Heart right ventricle (tissue), 16 donors: ENCODE measurements at places on chromosomes 11 and 22. TPM values are rescaled to one million over a fixed set of nuclear protein-coding genes. Genes with fewer than 3 reads are reported as not detected.

DNA sequence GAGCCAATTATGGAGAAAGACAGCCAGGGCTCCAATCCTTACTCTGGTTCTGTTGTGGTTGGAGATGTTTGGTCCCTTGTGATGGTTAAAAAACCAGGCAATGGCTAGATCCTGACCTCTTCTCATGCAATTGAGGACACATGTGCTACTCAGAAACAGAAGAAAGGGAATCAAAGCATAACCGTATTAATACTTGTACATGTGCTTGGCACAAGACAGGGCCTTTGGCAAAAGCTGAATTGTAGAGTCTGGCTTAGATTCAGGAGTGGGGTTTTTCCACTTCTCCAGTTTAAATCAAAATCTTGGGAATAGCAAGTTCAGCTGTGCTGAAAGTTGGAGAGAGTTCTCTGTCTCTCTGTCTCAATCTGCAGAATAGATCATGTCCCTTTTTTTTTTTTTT lies 80.1 kb upstream of the E2F8 start:
- peak; percentile 16 for DNase-seq

DNA sequence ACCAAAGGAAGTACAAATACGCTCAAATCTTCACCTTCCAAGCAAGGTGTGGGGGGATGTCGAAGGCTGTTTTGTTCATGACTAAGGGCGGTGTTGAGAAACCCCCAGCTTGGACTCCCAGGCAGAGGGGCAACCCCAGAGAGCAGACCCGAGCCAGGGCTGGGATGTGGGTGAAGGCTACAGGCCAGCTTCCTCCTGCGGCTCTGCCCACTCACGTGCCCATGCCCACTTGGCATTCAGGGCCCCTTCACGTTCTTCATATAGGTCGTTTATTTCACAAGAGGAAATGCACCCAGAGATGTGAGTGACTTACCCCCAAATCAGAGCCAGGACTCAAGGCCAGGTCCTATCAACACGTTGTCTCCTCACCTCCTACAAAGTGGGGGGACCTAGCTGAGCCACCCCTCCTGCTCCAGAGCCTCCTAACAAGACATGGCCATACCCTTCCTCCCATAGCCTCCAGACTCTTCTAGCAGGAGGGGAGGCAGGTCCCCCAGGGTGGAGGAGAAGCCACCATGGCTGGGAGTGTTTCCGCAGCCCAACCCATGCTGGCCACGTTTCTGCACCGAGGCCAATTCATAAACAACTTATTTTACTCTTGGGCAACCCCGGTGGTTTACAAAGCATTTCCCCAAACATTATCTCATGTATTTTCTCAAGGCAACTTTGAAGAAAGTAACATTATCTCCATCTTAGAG lies 22.0 kb downstream of the TMEM184B start:
- no peak for DNase-seq

- no peak for DNase-seq
Measured at GRCh38 chr11:15580056-15580774, 465.5 kb downstream of the INSC start.

DNA sequence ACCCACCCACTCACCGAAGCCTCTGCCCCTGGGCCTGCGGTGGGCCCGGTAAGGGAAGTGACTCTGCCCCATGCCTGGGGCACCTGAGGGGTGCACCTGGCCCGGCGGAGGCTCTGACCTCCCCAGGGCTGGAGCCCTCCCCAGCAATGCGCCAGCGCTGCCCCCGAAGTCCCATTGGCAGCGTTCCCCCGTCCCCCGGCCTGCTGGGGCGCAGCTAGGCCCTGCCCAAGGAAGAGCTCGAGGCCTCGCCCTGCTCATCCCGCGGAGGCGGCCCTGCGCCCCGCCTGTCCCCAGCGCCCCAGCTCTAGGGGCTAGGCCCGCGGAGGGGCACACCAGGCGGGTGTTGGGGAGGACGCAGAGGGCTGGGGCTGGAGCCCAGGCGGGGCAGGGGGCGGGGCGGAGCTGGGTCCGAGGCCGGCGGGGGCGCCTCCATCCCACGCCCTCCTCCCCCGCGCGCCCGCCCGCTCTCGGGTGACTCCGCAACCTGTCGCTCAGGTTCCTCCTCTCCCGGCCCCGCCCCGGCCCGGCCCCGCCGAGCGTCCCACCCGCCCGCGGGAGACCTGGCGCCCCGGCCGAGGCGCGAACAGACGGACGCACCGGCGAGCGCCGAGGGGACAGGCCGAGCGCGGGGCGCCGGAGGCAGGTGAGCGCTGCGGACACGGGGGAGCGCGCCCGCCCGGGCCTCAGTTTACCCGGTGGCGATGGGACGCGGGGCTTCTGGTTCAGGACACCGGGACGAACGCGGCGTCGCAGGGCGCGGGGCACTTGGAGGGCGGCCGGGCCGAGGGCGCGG lies at the start of gene EPS8L2:
TSS of gene EPS8L2 (plus strand) at position 586 of the 793 bp plus-strand sequence. CDS start 3,177 bp downstream, outside the sequence.
- DNase-seq: no peak

DNA sequence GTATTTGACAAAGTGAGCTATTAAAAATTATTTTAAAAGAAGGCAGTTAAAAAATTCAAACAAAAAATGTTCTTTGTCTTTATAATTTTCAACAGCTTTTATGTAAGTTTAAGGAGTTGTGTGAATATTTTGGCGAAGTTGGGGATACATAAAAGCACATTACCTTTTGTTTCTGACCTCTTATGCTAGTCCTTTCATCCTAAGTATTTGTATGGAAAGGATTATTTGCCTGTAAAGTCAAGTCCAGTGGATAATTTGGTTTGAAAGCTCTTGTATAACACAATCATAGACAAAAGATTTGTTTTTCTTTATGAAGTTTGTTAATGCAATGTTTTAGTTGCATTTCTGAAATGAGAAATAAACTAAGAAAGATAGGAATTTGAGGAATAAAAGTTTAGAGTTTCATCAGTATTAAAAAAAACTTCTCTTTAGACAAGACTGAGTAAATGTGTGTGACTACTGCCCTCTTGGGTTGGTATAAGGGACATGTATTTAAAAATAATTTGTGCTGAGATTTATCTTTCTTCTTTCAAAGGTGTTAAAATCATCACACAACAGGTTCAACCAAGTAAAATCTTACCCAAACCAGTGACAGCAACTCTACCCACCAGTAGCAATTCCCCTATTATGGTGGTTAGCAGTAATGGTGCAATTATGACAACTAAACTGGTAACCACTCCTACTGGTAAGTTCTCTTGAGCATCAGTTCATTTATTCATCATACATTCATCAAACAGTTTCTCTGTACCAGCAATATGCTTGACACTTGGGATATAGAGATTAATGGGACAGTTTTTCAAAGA lies 68.2 kb downstream of the EMSY start:
- DNase-seq: no peak

CDC42EP2 gene
- polyA plus RNA-seq: 21.1 TPM

DNA sequence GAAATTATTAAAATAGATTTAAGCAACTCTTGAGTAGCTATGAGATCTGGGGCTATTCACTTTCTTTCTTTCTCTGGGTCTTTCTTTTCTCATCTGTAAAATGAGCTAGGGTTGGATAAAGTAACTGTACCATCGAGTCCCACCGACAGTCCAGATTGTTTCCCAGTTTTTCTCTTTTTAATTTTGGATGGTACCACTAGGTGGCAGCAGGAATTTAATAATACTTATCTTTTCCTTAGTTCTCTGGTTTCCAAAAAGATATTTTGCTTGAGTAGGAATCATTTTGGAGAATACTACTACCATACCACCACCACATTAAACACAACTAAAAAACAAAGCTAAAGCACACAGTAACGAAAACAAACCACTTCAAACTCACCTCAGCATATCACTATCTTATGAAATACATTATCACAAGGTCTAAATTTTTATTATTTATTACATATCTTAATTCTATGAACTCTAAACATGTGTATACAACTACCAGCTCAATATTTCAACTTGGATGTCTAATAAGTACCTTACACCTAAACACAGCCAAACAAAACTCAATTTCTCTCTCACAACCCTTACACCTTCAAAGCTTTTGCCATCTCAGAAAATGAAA lies 584.0 kb downstream of the KCNA4 start:
- DNase-seq: no peak

GRCh38 chr11:40227730-40228129 lies 1231.7 kb downstream of the LRRC4C start:
- no peak for DNase-seq

P2RY6 gene
- 1.2 TPM for polyA plus RNA-seq

- DNase-seq: no peak
Measured at GRCh38 chr11:35990170-35990569, 46.3 kb downstream of the LDLRAD3 start.

DNA sequence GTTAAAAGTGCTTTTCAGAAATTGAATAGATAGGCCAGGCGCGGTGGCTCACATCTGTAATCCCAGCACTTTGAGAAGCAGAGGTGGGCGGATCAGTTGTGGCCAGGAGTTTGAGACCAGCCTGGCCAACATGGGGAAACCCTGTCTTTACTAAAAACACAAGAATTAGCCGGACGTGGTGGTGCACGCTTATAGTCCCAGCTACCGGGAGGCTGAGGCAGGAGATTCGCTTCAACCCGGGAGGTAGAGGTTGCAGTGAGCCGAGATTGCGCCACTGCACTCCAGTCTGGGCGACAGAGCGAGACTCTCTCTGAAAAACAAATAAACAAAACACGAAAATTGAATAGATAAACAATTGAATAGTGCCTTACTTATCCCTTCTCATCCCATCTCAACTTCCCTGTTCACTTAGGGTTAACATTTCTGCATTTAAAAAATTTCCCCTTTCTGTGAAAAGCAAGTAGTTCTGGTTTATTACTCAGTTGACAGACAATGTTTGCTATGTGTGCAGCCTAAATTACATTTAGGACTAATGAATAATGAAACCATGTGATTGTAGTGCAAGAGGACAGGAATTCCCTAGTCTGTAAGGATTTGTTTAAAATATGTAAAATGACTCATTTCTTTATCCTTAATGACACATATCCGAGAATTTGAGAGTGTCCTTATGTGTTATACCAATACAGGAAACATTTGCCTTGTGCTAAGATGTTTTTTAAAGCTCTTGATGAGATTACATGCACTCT lies 6.0 kb downstream of the RNF169 start:
- no peak for DNase-seq

FGF4 gene
- polyA plus RNA-seq: not detected

PRSS23 gene
- 16.2 TPM for polyA plus RNA-seq

USP2 gene
- 42.0 TPM for polyA plus RNA-seq

- no peak for DNase-seq
Measured at GRCh38 chr11:94281324-94281723, 23.1 kb upstream of the IZUMO1R start.

MB gene
- polyA plus RNA-seq: 10,284 TPM

- no peak for DNase-seq
Measured at GRCh38 chr11:95728094-95728493, 61.5 kb downstream of the FAM76B start.

DNA sequence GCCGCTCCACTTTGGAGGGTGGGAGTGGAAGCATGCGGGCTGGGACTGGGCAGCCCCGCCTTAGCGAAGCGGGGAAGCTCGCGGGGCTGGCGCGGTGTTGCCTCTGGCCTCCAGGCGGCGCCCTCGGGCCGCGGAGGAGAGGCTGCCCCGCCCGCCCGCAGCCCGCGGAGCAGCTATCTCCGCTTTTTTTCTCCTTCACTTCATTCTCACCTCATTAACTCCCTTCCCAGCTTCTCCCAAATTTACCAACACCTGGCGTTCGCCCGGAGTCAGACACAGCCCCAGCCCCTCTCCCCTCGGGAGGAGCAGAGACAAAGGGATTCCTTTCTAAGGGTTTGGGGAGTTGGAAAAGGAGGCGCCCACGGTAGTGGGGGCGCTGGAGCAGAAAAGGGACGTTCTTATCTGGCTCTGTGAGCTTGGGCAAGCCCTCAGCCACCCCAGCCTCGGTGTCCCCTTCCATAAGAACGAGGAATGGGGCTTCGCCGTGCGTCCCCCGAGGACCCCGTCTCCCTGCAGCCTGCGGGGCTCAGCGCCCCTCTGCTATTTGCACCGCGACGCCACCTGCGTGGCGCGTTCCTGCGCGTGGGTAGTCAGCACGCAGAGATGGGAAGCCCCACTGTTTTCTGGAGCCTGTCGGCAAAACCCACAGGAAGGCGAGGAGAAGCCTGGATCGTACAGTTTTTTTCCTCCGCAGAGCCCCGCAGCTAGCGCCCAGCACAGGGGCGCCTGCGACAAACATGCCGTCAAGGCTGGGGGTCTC lies 1.5 kb upstream of the WNT11 start:
- DNase-seq: peak; percentile 88

DNA sequence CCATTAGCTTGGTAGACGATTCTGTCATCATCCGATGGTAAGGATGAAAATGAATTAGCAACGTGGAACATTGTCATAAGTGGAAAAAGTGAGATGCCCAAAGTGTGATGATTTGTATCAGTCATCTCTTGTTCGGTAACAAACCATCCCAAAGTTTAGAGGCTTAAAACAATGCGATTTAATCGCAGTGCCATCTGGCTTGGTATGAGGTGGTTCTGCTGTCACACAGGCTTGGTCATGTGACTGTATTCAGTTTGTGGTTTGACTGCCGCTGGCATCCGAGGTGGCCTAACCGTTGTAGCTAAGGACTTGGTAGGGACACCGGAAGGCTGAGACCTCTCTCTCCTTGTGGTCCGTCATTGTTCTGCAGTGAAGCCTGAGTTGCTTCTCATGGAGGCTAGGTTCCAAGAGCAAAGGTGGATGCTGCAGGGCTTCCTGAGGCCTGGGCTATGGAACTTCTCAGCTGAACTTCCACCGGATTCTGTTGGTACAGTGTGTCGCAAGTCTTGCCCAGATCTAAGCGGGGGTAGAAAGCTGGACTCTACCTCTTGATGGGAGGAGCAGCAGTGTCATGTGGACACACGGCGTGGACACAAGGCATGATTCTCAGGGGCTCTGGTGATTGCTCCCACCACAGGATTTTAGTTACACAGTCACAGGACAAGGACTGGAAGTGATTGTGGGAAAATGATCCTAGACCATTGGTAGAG lies 36.3 kb downstream of the BCR start:
- DNase-seq: no peak

GRCh38 chr11:76313913-76314740 lies 66.8 kb downstream of the THAP12 start:
- DNase-seq: no peak

- no peak for DNase-seq
Measured at GRCh38 chr11:114066046-114066648, 6.6 kb downstream of the ZBTB16 start.

GRCh38 chr22:45324311-45324711 lies 14.6 kb downstream of the FAM118A start:
- no peak for DNase-seq

ANO9 gene
- polyA plus RNA-seq: 0.13 TPM

- no peak for DNase-seq
Measured at GRCh38 chr11:110857892-110858546, 145.8 kb upstream of the ARHGAP20 start.

- DNase-seq: no peak
Measured at GRCh38 chr22:46667245-46667623, 47.0 kb downstream of the GRAMD4 start.

DNA sequence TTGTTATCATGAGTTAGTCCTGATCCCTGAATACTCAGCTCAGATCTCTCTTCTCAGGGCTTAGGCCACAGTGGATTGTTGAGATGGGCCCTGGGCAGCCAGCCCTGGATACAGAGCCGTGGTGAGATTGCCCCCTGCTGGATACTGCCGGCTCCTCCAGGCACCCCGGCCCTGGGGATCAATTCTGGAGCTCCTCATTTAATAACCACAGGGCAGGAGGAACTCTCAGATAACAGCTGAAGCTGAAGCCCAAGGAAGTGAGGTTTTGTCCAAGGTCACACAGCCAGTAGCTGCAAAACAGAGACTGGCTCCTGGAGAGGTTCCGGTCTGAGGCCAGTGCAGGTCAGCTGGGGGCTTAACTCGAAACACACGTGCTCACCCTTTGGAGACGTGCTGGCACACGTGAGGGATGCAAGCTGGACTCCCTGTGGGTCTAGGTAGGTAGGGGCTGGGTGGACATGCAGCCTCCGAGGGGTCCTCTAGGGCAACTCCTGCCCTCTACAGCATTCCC lies 16.0 kb downstream of the USH1C start:
- DNase-seq: peak; percentile 47

GRCh38 chr22:19811211-19811621 lies 43.5 kb downstream of the GNB1L start:
- DNase-seq: no peak
